ENCODE measurements at places on chromosomes 7 and 10. TPM values are rescaled to one million over a fixed set of nuclear protein-coding genes. Genes with fewer than 3 reads are reported as not detected.
A peak's percentile ranks its signal among the peaks of the same experiment; 100 is the strongest.

- H3K4me1 ChIP-seq = peaks cover 15% of the 10 kb centered on the region
- H3K4me3 ChIP-seq = no peak overlapping the region
- peaks cover 32% of the 10 kb centered on the region for H3K36me3 ChIP-seq
- no peak overlapping the region for H3K27ac ChIP-seq
- DNase-seq = no peak
- H3K27me3 ChIP-seq = no peaks in the 10 kb centered on the region
These were observed 55.8 kb downstream of the PTN start for GRCh38 chr7:137287651-137288258.

- peaks cover 17% of the 10 kb centered on the region for H3K36me3 ChIP-seq
- H3K27ac ChIP-seq = peak overlapping the region; percentile 96
- peak overlapping the region; percentile 92 for H3K4me3 ChIP-seq
These were observed 1.3 kb downstream of the FGFR2 start for GRCh38 chr10:121596689-121597503.

DNA sequence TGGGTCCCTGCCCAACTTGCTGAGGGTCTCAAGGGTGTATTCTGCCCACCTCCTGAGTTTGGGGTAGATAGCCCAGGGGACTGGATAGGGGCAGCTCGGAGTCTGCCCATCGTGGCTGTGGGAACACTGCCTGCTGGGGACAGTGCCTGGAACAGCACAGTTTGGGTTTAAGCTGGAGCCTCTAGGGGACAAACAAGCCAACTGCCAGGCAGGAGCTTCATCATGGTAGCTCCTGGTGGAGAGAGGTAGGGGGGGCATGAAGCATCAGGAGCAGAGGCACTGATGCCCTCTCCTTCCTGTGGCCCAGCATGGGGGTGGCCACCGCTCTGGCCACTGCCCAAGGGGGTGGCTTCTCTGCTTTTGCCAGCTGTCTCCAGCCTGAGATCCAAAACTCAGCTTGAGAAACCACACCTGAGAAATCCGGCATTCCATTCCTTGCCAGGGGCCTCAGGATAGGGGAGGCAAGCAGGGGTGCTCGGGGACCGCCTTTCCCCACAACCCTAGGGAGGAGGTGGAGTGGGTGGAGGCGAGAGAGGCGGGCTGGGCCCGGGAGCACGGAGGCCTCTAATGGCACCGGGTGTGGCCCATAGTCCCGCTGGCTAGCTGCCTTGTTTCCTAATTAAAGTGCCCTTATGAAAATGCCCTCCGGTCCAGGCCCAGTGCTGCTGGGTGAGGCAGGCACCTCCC is 47.6 kb downstream of the UNC5B start:
- H3K27ac ChIP-seq = peak overlapping the region; percentile 75
- no peaks in the 10 kb centered on the region for H3K36me3 ChIP-seq
- no peak for DNase-seq
- H3K27me3 ChIP-seq = no peaks in the 10 kb centered on the region
- peaks cover 65% of the 10 kb centered on the region for H3K4me1 ChIP-seq

The TAS2R5 gene
- 5.9 TPM for total RNA-seq

The AEBP1 gene
- 96.8 TPM for total RNA-seq

The TAS2R40 gene
- not detected for total RNA-seq

The TAS2R4 gene
- total RNA-seq = 3.5 TPM

The SSC4D gene
- 26.2 TPM for total RNA-seq

All from mesothelial cell of epicardium (in vitro differentiated cells).